ENCODE measurements at places on chromosomes 3 and 15. TPM values are rescaled to one million over a fixed set of nuclear protein-coding genes. Genes with fewer than 3 reads are reported as not detected.

USF3 gene
- total RNA-seq = 7.9 TPM

HMCES gene
- 21.0 TPM for total RNA-seq

DGKG gene
- total RNA-seq = 14.5 TPM

- DNase-seq = no peak
Observed at GRCh38 chr3:125591116-125591760, 4.1 kb downstream of the OSBPL11 start.
